ENCODE measurements at places on chromosomes 1 and 21.

- no peak overlapping the region for H3K4me3 ChIP-seq
- H3K4me1 ChIP-seq = no peaks in the 10 kb centered on the region
These were observed 70.9 kb upstream of the S1PR1 start for GRCh38 chr1:101165954-101166353.

- no peaks in the 10 kb centered on the region for H3K36me3 ChIP-seq
- H3K4me1 ChIP-seq = no peaks in the 10 kb centered on the region
- no peak overlapping the region for H3K4me3 ChIP-seq
- DNase-seq = no peak
- H3K27me3 ChIP-seq = no peaks in the 10 kb centered on the region
These were observed 44.8 kb downstream of the DPYD start for GRCh38 chr1:97875996-97876395.

DNA sequence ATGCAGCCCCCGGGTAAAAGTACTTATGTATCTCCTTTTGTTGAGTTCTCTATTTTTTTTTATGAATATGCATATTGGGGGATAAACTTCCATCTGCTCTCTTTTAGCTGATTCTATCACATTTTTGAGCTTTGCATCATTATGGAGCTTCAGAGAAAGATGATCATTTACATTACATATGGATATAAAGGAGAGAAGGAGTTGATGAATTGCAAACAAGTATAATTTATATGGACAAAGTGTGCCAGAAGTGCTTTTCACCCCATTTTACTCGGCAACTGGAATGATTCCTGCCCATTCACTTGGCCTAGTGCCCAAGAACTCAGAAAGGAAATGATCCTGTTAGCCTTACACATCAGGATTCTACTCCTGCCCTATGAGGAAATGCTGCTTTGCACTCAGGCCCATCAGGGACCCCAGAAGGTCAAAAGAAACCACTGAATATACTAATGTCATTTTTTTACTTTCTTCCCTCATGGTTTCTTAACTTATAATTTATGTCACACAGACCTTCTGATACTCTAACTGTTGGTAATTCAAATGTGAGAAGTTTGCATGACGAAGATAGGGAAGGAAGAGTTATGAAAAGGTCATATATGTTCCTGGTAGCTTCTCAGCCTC, 65.6 kb downstream of the SAMSN1 start:
- no peaks in the 10 kb centered on the region for H3K36me3 ChIP-seq
- no peak overlapping the region for H3K27ac ChIP-seq
- peaks cover 5% of the 10 kb centered on the region for H3K4me1 ChIP-seq
- DNase-seq = no peak
- H3K27me3 ChIP-seq = no peaks in the 10 kb centered on the region
- no peak overlapping the region for H3K4me3 ChIP-seq

DNA sequence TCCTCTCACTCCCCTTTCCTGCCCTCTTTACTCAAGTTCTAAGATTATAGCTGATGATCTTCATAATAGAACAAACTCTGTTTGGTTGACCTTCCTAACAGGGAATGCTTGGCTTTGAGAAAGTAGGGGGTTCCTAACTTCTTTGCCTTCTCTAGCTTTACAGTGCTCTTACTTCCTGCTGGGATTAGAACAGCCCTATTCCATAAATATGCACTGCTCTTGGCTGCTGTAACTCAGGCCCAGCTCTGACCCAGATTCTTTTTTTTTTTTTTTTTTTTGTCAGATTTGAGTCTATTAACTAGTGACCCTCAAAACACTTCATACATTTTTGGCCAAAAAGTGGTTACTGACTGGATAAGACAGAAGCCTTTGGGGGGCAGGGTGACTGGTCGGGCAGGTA, 39.4 kb upstream of the PIGV start:
- DNase-seq = no peak
- peak overlapping the region; percentile 19 for H3K27ac ChIP-seq
- H3K4me1 ChIP-seq = peaks cover 88% of the 10 kb centered on the region
- no peak overlapping the region for H3K4me3 ChIP-seq
- no peaks in the 10 kb centered on the region for H3K27me3 ChIP-seq

DNA sequence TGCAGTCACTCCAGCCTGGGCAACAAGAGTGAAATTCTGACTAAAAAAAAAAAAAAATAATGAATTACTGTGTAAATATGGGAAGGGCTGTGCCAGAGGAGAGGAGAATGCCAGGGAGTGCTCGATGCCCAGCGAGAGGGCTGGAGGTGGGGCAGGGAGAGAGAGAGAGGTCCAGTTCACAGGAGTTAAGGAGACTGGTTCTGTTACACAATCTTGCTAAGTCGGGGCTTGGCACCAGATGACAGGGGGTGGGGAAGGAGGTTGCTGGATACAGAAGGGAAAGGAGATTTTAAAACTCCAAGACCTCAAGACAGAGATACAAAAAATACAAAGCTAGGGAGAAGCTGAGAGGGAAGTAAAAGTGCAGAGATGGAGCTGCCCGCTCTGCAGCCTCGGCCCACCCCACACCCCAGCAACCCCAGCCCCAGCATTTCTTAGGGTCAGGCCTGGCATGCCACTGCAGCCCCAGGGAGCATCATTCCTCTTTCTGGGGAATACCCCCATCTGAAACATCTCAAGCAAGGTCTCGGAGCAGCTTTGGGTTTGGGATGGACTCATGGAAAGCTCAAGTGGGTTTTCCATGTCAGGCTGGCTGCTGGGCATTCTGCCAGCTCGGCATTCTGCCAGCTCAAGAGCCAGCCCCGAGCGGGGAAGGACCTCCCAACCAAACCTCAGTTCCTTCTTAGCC, 991 bp downstream of the SELENBP1 start:
- H3K36me3 ChIP-seq = peaks cover 13% of the 10 kb centered on the region
- H3K4me3 ChIP-seq = peak overlapping the region; percentile 58
- no peaks in the 10 kb centered on the region for H3K27me3 ChIP-seq
- peak overlapping the region; percentile 84 for H3K27ac ChIP-seq
- DNase-seq = no peak

DNA sequence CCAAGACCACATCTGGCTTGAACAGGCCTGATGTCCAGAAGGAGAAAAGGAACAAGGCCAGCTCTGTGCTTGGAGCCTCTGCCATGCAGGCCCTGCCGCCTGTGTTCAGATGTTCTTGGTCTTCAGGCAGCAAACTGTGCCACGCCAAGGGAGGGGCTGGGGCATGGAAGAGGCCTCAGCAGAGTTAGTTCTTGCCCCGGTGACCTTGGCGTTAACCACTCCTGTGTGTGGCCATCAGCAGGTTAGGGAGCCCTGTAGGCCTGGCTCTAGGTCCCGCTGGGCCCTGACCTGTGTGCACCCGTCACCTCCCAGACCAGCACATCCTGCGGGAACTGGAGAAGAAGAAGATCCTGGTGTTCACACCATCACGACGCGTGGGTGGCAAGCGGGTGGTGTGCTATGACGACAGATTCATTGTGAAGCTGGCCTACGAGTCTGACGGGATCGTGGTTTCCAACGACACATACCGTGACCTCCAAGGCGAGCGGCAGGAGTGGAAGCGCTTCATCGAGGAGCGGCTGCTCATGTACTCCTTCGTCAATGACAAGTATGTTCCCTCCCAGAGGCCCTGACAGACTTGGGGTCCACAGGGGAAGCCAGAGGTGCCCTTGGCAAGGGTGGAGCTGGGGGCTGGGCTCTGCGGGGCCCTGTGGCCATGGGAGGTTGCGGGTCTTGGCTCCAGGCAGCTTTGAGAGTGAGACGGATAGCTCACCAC, 7.1 kb downstream of the ZC3H12A start:
- peaks cover 70% of the 10 kb centered on the region for H3K36me3 ChIP-seq
- no peaks in the 10 kb centered on the region for H3K27me3 ChIP-seq
- no peak for DNase-seq
- H3K27ac ChIP-seq = peak overlapping the region; percentile 97
- H3K4me3 ChIP-seq = no peak overlapping the region

DNA sequence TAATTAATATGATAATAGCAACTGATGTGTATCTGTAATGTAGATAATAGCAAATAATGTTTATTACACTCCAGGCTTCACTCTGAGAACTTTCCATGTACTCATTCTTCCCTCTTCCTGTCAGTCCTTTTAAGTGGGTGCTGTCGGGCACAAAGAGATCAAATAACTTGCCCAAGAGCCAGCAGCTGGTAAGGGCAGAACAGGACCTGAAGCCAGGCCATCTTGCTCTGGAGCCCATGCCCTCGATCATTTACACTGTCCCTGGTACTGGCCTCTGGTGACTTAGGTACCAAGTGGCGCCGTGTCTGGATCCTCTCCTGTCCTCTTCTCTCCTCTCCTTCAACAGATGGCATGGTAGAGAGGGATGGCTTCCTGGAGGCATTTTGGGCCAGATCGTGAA, 97.2 kb downstream of the VPS13D start:
- H3K36me3 ChIP-seq = peaks cover 32% of the 10 kb centered on the region
- H3K4me1 ChIP-seq = no peaks in the 10 kb centered on the region
- DNase-seq = no peak
- H3K4me3 ChIP-seq = no peak overlapping the region

DNA sequence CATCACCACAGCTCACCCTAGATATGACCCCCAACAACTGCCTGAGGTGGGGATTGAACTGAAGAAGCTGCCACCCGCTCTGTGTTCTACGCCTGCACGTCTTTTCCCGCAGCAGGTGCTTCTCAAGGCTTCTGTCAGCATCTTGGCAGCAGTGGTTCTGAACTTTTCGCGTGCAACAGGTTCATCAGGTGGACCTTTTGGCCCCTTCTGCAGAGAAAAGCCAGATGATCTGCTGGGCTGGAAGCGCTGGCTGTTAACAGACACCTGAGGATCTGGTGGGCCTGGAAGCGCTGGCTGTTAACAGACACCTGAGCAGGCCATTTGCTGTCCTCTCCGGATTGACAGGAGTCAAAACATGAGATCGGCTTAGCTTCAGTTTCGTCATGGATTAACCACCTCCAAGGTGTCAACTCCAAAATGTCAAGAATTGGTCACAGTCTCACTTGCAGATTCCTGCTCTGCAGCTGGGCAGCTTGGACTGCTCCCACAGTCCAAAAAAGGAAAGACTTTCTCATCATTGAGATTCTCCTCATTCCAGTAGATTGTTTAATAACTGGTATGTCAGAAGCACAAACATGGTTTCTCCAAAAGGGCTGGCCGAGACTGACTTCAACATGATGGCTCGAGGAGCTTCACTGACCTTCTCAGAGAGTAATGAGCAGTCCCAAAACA, 4.7 kb downstream of the C1orf174 start:
- no peak for DNase-seq
- H3K4me1 ChIP-seq = peaks cover 10% of the 10 kb centered on the region
- H3K27me3 ChIP-seq = no peaks in the 10 kb centered on the region
- H3K4me3 ChIP-seq = no peak overlapping the region
- H3K27ac ChIP-seq = peak overlapping the region; percentile 70

DNA sequence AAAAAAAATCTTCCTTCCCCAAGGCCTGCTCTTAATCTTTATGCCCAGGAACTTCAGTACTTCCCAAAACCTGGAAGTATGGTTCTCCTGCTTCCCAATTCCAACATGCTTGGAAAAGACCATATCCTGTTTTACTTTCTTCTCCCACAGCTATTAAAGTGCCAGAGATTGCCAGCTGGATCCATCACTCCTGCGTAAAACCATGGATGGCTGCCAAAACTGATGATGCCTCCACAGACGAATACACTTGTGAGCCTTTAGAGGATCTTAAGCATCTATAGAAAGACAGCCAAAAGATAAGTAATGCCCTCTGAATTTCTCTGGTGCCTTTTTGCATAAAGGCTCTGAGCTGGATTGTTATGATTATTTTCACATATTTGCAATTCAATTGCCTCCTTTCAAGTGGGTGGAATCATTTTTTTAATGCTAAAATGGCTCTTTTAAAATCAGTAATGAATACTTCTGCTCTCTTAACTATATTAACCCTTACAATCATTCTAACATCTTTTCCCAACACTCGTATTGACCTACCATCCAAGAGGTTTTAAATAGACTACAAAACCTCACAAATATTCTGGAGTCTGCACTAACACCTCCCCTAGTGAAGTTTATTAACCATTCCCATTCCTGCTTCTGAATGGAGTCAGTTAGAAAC, 1807.8 kb downstream of the BRINP3 start:
- no peak overlapping the region for H3K4me3 ChIP-seq
- DNase-seq = no peak
- no peak overlapping the region for H3K27ac ChIP-seq
- H3K36me3 ChIP-seq = no peaks in the 10 kb centered on the region
- H3K27me3 ChIP-seq = no peaks in the 10 kb centered on the region

GRCh38 chr1:241308471-241308870, 48.5 kb downstream of the RGS7 start:
- H3K27me3 ChIP-seq = no peaks in the 10 kb centered on the region
- H3K36me3 ChIP-seq = no peaks in the 10 kb centered on the region
- H3K27ac ChIP-seq = no peak overlapping the region
- DNase-seq = no peak

- no peak overlapping the region for H3K4me3 ChIP-seq
- no peaks in the 10 kb centered on the region for H3K27me3 ChIP-seq
- no peak for DNase-seq
- H3K36me3 ChIP-seq = no peaks in the 10 kb centered on the region
- H3K27ac ChIP-seq = no peak overlapping the region
These were observed 5.8 kb downstream of the BCL9 start for GRCh38 chr1:147547065-147547464.

DNA sequence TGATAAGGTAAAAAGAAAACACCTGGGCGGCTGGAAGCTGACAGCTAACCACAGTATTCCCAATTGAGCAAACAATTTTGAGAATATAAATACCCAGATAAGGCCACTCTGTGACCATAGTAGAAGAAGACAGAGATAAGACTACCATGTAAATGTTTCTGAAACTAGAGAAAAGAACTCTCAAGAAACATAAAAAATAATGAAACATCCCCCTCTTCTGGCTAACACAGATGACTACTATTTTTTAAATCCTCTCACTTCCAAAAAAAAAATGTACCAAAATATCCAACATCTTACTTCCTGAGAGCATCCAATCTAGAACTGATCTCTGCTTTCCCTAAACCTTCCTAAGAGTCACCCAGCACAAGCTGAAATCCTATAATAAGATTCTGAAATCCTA, 125.9 kb downstream of the HFM1 start:
- H3K4me1 ChIP-seq = peaks cover 9% of the 10 kb centered on the region
- H3K4me3 ChIP-seq = no peak overlapping the region
- no peaks in the 10 kb centered on the region for H3K27me3 ChIP-seq
- H3K27ac ChIP-seq = no peak overlapping the region
- no peaks in the 10 kb centered on the region for H3K36me3 ChIP-seq
- DNase-seq = no peak

- no peaks in the 10 kb centered on the region for H3K27me3 ChIP-seq
- peak overlapping the region; percentile 94 for H3K4me3 ChIP-seq
- H3K4me1 ChIP-seq = peaks cover 38% of the 10 kb centered on the region
- no peaks in the 10 kb centered on the region for H3K36me3 ChIP-seq
- no peak for DNase-seq
- peak overlapping the region; percentile 94 for H3K27ac ChIP-seq
These were observed 906 bp upstream of the ADARB1 start for GRCh38 chr21:45073301-45074047.

- DNase-seq = no peak
- H3K36me3 ChIP-seq = no peaks in the 10 kb centered on the region
- no peak overlapping the region for H3K4me3 ChIP-seq
- no peak overlapping the region for H3K27ac ChIP-seq
- H3K27me3 ChIP-seq = no peaks in the 10 kb centered on the region
- no peaks in the 10 kb centered on the region for H3K4me1 ChIP-seq
These were observed 450.7 kb downstream of the PTPRC start for GRCh38 chr1:199089393-199090122.
